Sciatic nerve (tissue), 2 donors: ENCODE measurements at places on chromosomes 7 and 10. TPM values are rescaled to one million over a fixed set of nuclear protein-coding genes. Genes with fewer than 3 reads are reported as not detected.

Gene WASHC2A
- 39.9 TPM for total RNA-seq

Gene ANKRD2
- total RNA-seq: not detected

Gene DCLRE1A
- 4.1 TPM for total RNA-seq

Gene ENKUR
- total RNA-seq: 0.09 TPM

Gene HOXA13
- 0.18 TPM for total RNA-seq

Gene CPED1
- total RNA-seq: 41.9 TPM

Gene ABCC2
- total RNA-seq: 10.4 TPM

Gene SLC26A5
- total RNA-seq: 0.71 TPM

Gene NUTM2A
- total RNA-seq: 0.89 TPM

Gene C10orf105
- total RNA-seq: 0.53 TPM

Gene OR2F2
- total RNA-seq: not detected

Gene CCDC3
- total RNA-seq: 114 TPM
